Stimulated activated CD4-positive, alpha-beta T cell treated with anti-CD3 and anti-CD28 coated beads, TNF-alpha, amount 100 ng/mL, for 4 hours (primary cell): ENCODE measurements at places on chromosomes 2 and 18.

- DNase-seq, result no peak
These were observed at the start of gene HOXD9 for GRCh38 chr2:176122683-176123410. Gene HOXD9 (plus strand): TSS chr2:176122719. CDS start chr2:176122769, 50 bp downstream.

GRCh38 chr2:145041706-145042105, 521.8 kb upstream of the ZEB2 start:
- DNase-seq, result no peak

DNA sequence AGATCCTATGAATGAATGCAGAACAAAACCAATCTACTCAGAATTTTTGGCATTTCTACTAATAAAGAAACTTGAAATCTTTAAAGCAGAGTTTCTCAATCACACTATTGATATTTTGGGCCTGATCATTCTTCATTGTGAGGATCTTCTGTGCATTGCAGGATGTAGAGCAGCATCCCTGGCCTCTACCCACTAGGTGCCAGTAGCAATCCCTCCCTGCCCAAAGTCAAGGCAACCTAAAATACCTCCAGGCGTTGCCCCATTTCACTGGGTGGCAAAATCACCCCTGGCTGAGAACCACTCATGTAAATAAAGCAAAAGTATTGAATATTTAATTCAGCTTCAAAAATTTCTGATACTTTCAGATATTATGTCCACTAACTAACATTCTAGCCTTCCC, 213.0 kb downstream of the SP3 start:
- no peak for DNase-seq

DNA sequence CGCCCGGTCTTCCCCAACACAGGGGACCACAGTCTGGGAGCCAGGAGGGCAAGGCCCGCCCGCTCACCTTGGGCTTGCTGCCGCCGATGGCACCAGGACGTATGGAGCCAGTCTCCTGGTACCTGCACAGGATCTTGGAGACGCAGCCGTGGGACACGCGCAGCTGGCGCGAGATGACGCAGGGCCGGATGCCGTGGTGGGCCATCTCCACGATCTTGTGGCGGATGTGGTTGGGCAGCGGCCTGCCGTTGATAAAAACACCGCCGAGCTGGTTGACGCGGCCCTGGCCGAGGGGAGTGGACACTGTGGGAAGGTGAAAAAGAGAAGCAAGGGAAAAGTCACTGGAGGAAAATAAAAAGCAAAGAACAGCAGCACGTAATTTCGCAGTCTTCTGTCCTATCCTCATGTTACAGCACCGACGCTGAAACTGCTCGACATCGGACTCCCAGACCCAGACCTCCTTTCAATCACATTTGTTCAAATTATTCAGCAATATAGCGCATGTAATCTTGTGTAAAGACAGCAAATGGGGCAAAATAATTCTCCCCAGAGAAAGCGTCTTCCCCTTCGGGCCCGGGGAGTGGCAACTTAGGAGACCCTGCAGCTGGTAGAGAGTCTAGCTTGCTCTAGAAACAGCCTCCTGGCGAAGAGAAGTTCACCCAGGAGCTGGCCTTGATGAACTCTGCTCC, 1.7 kb downstream of the PAX3 start:
- DNase-seq, result no peak

- DNase-seq, result no peak
These were observed 14.6 kb downstream of the ENOSF1 start for GRCh38 chr18:697800-698199.

- no peak for DNase-seq
These were observed 111.5 kb downstream of the MTCL1 start for GRCh38 chr18:8816816-8817215.

DNA sequence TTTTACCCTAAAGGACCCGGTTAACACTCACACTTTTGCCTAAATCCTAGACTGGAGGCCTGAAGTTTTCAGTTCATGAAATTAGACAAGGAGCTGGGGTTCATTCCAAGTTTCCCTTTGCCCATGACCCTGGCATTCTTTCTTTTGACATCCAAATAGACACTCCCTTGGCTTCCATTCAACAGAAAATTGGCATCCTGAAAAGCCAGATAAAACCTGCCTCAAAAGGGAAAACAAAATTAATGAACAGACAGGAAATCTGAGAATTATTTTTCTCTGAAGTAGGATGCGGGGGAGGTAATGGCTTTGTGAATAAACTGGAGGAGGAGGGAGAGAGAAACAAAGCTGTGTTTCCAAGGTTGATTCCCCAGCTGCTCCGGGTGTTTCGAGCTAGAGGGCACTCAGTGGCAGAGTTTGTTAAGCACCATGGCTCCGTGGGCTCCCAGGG, 41.0 kb downstream of the SPP2 start:
- no peak for DNase-seq

GRCh38 chr18:46226461-46226860, 122.3 kb downstream of the HAUS1 start:
- no peak for DNase-seq

DNA sequence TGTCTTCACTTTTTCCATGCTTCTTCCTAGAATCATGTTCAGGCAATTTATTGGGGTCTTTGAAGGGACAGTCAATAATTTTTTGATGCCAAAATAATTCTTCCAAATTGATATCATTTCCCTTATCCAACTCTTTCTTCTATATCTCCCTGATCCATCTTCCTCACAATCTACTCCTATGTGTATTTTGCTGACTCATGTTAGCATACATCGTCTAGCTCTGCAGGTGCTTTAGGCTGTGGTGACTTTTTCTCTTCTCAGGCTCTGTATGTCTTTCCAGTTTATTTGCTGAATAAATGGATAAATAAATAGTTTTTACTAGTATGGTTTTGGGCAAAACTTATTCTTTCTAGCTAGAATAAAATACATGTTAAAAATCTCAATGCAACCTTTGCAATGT, 1650.9 kb upstream of the TMEFF2 start:
- no peak for DNase-seq

GRCh38 chr18:45012286-45012685, 331.6 kb downstream of the SETBP1 start:
- DNase-seq, result no peak

DNA sequence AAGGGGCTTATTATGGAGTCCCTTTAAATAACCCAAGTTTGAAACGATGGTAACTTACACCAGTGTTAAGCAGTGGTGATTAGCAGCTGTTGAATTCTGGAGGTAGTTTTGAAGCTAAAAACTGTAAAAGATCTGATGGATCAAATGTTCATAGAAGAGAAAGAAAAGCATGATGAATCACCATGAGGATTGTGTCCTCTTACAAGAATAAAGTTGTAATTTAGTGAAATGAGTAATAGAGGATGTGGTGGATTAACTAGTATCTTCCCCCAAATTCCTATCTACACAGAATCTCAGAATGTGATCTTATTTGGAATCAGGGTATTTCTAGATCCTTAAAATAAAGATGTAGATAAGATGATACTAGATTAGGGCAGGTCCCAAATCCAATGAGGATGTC, 1138.2 kb upstream of the TMEFF2 start:
- DNase-seq, result no peak

DNA sequence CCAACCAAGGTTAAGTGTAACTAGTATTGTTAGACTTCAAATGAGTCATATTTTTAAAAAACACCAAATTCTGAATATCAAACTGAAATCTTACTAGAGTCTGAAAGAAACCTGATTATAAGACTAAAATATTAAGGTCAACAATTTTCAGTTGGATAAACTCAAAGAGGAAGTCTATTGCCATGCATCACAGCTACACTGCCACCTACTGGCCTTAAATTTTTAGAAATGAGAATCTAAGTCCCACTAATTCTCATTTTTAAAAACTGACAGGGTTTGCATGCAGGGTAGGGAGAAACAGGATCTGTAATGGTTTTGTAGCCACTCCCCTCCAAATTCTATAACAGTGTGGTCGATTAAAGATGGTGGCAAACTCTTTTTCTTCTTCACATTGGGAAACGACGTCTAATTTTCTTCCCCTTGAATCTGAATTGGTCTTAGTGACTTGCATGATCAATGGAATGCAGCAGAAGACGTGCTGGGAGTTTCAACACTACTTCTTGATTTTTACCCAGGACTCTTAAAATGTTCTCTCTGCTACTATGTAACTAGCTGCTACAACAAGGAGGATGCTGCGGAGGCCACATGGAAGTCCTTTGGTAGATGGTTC, 176.1 kb upstream of the SESTD1 start:
- no peak for DNase-seq

DNA sequence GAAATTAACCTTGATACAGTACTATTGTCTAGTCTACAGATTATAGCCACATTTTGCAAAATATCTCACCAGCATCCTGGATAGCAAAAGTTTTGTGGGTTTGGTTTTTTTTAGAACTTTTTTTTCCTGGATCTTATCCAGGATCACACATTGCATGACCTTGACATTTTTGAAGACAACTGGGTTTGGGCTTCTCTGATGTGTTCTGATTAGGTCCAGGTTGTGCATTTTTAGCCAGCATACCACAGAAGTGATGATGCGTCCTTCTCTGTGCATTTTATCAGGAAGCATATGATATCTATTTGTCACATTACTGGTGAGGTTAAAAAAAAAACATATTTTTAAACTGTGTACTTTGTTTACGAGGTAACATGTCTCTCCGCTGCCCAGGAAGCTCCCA, 221.0 kb upstream of the OSR1 start:
- no peak for DNase-seq

GRCh38 chr18:35042389-35043071, 1.3 kb downstream of the MAPRE2 start:
- DNase-seq, result no peak

- DNase-seq, result no peak
These were observed 979.2 kb downstream of the CNTNAP5 start for GRCh38 chr2:125004106-125004800.

GRCh38 chr2:177164584-177165052, 48.0 kb upstream of the HNRNPA3 start:
- peak; percentile 39 for DNase-seq

- no peak for DNase-seq
These were observed 563.4 kb upstream of the GCFC2 start for GRCh38 chr2:76274160-76274559.

- peak; percentile 84 for DNase-seq
These were observed 28.3 kb downstream of the WNT10A start for GRCh38 chr2:218908721-218909619.

DNA sequence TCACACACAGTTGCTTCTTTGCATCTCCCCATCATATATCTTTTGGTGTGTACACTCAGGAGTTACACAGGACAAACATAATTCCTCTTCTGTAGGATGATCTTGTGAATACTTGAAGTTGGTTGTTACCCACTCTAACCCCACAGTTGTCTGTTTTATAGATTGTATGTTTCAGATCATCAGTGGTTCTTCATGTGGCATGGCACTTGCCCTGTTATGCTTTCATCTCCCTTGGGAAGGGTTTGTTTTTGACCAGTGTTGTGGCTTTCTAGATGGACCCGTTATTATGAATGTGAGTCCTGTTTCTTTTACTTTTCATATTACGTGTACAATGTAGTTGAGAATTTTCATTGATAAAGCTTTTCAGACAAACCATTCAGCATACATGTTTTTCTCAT, 82.0 kb downstream of the ZNF407 start:
- no peak for DNase-seq

DNA sequence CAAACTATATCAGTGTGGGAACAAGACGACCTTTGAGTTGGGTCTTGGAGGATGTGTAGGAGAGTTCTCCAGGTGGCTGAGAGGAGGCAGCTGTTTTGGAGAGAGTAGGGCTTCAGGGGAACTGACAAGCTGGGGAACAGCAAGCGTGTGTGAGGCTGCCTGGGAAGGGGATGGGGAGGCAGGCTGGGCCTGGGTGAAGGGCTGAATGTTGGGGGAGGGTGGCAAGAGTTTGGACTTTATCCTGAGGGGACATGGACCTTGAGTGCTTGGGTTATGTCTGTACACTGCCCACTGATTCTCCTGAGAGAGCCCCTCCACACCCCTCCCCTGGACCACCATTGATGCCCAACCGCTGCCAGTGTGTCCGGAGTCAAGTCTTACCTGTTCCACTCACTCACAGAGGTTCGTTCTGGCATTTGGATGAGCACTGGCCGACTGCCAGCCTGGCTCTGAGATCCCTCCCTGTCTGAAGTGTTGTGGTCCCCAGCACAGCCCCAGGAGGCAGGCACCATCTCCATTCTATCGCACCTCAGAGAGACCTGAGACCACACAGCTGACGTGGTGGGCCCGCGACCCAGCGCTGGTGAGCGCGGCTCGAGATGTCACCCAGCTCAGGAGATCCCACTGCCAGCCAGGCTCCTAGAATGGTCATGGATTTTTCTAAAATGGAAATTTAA, 59.5 kb downstream of the DCDC2C start:
- no peak for DNase-seq
